NCI-H774 (cell line): ENCODE measurements at places on chromosomes 4 and X.

- no peak for DNase-seq
Measured at GRCh38 chr4:25345744-25346143, 31.3 kb upstream of the ANAPC4 start.

GRCh38 chrX:1749499-1749898 is 134.6 kb downstream of the ASMT start:
- no peak for DNase-seq

- no peak for DNase-seq
Measured at GRCh38 chr4:10321931-10322330, 135.3 kb downstream of the ZNF518B start.

DNA sequence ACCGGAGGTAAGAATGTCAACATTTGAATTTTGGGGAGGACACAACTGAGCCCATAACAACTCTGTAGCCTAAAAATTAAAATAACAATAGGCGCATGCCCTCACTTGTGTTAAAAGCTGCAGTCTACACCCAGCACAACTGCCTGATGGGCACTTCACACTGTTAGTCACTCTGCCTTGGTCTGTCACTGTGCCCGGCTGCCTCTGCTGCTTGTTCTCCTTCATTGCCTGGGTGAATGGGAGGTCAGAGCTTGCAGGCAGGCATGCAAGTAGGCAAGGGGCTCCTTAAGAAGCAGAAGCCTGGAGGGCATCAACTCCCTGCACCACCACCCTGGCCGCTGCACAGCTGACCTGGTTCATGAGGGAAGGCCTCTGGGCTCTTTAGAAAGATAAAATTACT is 374.8 kb downstream of the MID1IP1 start:
- DNase-seq, result no peak

DNA sequence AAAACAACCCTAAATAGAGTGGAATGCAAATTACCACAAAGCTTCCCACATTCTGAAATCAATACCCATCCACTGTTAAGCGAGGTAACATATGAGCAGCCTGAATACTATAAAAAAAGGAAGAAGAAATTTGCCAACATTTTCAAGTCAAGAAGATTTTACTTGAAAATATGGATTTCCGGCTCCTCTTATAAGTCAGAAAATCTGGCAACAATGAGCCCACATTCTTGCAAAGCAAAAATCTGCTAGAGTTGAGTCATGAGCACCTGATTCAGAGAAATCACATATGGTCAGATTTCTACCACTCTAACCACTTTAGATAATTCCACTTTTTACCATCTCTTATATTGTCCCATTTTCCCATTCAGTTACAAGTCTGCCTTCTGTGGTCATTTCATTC is 395.7 kb downstream of the DTHD1 start:
- DNase-seq, result no peak

DNA sequence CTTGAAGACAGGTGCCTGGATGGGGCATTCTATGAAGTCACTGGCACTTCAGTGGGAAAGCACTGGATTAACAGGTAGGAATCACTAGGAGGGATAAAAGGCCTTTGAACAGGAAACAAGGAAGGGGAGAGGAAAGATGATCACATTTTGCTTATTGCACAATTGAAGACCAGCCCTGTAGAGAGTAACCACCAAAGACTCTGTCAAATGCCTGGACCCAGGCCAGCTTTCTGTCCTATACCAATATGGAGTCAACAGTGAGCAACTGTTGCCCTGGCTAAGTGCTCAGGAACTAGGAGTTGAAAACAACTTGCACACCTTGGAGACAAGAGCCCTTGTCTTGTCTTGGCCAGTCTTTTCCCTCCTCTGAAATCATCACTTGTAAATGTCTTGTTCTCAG is 14.1 kb upstream of the RTL3 start:
- no peak for DNase-seq

DNA sequence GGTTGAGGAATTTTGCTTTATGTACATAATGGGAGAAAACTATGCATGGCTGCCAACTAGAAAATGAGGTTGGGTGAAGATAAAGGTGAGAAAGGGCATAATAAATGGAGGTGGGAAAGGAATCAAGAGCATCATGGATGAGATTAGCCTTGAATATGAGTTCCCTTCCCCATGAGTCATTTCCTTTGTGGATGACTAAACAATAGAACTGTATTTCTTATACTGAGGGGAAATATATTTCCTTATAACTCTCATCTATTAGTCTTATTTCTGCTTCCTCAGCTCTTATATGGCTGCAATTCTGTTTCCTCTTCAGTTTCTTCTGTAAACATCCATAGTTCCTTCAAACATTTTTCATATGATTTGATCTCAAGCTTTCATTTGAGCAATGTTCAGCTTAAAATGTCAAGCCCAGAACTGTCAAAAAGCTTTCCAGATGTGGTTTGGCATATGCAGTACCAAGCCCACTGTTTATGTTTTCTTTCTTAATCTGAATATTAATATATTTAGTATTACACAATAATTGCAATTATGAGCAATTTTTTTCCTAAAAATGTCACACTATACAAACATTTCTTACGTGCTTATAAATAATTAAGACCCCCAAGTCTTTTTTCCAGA is 100.7 kb upstream of the GRPR start:
- DNase-seq, result no peak

DNA sequence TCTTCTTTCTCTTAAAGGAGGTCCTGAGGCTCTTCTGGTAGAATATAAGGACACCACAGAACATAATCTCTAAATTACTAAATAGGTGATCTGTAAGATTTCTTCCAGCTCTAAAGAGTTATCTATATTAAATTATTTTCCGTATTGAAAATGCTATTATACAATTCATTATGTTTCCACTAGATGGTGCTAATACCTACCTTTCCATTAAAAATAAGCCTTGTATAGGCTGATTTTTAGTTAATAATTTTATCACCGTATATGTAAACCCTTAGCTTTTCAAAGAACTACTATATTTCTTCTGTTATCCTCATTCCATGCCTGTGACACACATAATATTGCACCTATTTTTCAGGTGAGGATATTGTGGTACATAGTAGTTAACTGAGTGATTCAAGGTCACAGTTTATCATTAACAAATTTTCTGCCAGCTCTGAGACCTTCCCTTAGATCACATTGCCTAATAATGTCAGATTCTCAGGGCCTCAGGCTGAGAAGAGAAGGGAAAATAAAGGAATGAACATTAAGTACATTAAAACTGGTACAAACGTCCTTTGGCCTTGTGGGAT is 138.8 kb downstream of the TEX11 start:
- no peak for DNase-seq

DNA sequence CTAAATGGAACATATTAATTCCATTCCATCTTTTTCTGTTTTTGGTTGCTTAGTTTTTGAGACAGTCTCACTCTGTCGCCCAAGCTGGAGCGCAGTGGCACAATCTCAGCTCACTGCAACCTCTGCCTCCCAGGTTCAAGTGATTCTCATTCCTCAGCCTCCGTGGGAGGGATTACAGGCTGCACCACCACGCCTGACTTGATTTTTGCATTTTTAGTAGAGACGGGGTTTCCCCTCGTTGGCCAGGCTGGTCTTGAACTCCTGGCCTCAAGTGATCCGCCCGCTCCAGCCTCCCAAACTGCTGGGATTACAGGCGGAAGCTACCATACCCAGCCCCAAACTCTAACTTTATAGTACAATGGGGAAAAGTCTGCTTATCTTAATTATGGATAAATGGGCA is 11.2 kb downstream of the HNRNPD start:
- no peak for DNase-seq

GRCh38 chr4:93777081-93777460 is 51.5 kb upstream of the ATOH1 start:
- no peak for DNase-seq

GRCh38 chr4:31107362-31107761 is 387.2 kb downstream of the PCDH7 start:
- DNase-seq, result no peak

DNA sequence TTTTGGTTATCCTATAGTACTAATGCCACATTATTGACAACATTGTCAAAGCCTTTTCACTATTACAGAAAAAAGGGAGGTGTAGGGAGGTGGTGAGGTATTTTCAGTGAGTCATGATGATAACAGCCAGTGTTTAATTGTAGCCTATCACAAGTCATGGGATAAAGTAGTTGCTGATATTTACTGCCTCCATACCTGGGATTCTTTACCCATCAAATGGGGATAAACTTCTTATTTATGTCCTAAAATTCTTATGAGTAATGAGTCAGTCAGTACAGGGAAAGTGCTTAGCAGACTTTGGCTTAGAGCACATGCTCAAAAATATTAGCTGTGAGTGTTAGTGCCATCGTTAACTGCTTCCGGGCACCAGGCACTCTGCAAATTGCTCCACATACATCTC is 25.7 kb downstream of the ADGRG2 start:
- no peak for DNase-seq

DNA sequence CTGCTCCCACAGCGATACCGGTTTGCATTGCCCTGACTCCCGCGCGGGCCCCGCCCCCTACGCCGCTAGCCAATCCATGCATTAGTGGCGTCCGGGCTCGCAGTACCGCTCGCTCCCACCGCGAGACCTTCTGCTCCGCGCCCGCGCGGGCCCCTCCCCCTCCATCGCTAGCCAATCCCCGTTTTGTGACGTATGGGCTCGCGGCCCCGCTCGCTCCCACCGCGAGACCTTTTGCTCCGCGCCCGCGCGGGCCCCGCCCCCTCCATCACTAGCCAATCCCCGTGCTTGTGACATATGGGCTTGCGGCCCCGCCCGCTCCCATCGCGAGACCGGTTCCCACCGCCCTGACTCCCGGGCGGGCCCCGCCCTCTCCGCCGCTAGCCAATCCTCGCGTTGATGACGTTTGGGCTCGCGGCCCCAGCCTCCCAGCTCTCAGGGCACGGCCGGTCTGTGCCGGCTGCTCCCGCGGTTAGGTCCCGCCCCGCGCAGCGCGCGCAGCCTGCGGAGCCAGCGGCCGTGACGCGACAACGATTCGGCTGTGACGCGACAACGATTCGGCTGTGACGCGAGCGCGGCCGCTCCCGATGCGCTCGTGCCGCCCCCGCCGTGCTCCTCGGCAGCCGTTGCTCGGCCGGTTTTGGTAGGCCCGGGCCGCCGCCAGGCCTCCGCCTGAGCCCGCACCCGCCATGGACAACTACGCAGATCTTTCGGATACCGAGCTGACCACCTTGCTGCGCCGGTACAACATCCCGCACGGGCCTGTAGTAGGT is at the start of gene EMD:
Gene EMD (plus strand): TSS at position 497 of the 770 bp plus-strand sequence. CDS start 190 bp downstream, at position 687.
- peak; percentile 100 for DNase-seq

DNA sequence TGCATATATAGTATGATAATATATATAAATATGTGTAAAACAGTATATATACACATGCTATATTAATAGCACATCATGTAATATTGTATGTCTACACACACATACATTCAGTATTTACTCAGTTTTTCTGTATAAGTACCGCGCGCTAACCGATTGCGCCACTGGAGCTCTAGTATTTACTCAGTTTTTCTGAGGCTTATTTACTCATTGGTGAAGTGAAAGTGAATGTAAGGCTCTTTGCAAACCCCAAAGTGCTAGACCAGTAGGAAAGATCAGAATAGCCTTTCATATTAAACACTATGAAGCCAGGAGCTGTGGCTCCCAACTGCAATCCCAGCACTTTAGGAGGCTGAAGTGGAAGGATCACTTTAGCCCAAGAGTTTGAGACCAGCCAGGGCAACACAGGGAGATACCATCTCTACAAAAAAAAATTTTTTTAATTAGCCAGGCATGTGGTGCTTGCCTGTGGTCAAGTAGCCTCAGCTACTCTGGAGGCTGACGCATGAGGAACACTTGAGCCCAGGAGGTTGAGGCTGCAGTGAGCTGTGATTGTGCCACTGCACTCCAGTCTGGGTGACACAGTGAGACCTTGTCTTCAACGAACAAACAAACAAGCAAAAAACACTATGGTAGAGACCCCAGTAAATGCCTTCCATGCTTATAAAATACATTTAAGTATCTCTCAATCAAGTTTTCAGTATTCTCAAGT is 125.8 kb downstream of the KIT start:
- peak; percentile 36 for DNase-seq

DNA sequence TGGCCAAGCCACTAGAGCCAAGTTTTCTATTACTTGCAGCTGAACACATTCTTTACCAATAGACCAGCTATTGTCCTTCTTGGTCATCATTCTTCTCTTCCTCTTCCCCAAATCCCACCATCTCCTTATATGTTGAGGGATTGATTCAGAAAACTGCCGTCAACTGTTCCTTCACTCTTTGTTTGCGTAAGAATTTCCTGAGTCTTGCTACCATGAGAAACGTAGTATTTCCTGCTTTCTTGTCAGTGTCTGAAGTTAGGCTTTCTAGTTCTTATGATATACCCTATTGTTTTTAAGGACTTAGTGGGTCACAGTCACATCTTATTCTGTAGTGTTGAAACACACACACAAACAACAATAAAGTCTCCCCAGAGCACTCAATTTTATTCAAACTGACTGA is 20.1 kb downstream of the IGFBP7 start:
- DNase-seq, result no peak

GRCh38 chr4:15469402-15470127 is at the start of gene CC2D2A:
Gene CC2D2A (plus strand): TSS chr4:15469882. CDS start chr4:15475933, 6,051 bp downstream.
- DNase-seq, result no peak

GRCh38 chr4:101791182-101791558 is 640 bp downstream of the BANK1 start:
- DNase-seq, result no peak

DNA sequence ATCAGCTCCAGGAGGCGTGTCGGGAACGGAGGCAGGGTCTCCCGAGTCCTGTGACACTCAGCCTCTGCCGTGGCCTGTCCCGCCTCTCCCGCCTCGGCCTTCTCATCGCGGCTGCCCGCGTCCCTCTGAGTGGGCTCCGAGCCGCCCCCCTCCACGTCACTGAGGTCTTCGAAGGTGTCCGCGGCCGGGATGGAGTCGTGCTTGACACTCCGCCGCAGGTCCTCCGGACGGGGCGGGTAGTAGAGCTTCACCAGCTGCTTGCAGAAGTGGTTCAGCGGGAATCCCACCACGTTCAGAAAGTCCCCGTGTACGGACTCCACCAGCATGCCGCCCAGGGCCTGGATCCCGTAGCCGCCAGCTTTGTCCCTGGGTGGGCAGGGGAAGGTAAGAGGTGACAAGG is 25.0 kb downstream of the ASMTL start:
- DNase-seq, result no peak

DNA sequence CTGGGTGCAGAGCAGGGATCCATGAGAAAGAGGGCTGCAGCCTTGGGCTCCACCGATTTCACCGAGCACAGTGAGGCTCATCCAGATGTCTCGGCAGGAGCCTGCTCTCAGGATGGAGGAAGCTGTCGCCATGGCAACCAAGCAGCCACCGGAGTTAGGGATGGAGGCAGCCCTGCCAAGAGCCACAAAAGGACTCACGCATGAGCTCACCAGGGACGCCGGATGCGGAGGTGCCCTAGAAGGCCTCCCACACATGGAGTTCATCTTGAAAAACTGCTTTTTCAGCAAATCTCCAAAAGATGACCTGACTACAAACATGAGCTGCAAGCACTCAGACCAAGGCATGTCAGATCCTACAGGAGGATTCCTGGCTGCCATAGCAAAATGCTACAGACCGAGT is 90.7 kb downstream of the WFS1 start:
- DNase-seq, result no peak

DNA sequence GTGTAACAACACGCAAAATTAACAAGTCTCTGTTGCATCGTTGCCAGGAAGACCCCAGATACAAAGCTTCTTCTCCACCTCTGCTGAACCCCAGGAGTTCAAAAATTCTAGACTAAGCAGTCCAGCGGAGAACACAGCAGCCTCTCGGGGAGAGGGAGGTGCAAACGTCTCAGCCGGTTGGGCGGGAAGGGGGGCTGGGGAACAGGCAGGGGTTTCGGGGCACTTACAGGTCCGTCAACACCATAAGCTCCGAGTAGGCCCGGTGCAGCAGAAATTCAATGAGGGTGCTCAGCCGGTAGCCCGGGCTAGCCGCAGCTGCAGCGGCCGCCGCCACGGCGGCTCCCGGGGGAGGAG is 394 bp downstream of the MED14 start:
- DNase-seq, result no peak
